Kidney (tissue), 22 donors: ENCODE measurements at places on chromosomes 7 and 10.

GRCh38 chr7:98238076-98238475 lies 14.0 kb downstream of the TECPR1 start:
- no peak for DNase-seq

DNA sequence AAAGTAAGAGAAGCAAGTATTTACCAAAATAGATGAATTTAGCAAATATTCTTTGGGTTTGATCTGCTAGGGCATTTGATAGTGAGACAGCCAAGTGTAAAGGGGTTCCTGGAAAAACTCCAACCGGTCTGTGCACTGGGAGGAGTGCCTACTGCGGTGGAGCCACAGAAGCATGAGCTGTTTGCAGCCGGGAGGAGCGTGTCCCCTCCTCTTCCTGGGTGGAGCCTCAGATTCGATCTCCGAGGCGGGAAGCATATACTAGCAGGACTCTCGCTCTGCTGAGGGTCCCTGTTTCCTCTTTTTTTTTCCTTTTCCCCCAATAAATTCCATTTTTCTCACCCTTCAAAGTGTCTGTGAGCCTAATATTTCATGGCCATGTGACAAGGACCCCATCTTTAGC lies 45.1 kb upstream of the MET start:
- DNase-seq: no peak

DNA sequence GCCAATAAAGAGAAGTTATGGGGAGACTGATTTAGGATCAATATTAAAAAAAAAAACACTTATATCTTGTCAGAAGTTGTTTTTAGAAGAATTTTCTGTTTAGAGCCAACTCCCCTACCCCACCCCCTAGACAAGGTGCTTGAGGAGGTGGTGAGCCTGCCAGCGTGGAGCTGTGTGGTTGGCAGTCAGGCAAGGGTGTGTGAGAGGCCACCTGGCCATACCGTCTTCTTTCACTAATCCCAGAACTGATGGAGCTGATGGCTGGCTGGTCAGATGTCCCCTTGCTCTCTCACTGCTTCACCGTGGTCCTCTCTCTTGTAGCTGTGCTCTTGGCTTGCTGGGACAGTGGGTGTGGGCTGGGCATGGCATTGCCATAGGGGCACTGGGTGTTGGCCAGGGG lies 34.3 kb downstream of the NACAD start:
- DNase-seq: no peak

GRCh38 chr7:66016131-66016461 lies 34.1 kb upstream of the GUSB start:
- no peak for DNase-seq

DNA sequence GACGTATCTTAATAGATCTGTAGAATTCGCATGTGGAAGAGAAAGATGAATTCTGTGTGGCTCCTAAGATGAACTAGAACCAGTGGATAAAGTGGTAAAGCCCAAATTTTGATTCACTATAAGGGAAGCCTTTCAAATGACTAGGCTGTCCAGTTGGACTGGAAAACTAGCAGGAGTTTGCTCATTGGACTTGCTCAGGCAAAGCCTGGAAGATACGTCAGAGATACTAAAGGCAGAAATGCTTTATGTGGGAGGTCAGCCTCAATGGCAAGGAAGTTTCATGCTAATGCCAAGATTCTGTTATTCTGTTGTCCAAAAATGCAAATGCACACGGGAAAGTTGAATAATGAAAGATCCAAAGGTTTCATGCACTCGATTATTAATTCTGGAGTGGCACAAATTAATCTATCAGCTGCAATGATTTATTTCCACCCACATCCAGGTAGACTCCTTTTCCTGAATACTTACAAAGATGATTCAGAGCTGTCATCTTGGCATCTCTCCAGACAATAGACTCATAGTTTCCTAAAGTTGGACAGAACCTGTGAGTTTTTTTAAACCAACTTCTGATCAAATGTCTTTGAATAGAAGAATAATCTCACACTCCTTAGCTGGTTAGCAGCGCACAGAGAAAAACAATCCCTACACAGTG lies 20.5 kb upstream of the PPP1R3C start:
- DNase-seq: no peak

- DNase-seq: no peak
Measured at GRCh38 chr7:607938-608337, 88.3 kb upstream of the PDGFA start.

DNA sequence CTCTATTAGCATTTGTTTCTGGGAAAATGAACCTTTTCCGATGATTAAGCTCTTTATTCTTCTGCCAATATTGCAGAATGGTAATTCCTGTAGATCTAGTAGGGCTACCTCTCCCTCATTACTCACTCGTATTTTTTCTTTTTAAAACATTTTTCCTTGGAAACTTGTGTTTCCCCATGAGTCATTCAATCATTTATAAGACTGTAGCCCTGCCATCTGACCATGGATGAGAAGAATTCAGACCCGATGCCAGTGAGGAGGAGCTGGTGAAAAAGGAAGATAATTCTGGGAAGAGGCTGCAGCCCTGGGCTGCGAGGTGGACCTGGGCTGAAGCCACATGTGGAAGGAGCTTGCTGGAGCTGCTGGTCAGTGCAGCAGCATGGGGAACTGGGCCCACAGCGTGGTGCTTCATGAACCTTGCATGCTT lies 242.8 kb downstream of the KLF6 start:
- no peak for DNase-seq

DNA sequence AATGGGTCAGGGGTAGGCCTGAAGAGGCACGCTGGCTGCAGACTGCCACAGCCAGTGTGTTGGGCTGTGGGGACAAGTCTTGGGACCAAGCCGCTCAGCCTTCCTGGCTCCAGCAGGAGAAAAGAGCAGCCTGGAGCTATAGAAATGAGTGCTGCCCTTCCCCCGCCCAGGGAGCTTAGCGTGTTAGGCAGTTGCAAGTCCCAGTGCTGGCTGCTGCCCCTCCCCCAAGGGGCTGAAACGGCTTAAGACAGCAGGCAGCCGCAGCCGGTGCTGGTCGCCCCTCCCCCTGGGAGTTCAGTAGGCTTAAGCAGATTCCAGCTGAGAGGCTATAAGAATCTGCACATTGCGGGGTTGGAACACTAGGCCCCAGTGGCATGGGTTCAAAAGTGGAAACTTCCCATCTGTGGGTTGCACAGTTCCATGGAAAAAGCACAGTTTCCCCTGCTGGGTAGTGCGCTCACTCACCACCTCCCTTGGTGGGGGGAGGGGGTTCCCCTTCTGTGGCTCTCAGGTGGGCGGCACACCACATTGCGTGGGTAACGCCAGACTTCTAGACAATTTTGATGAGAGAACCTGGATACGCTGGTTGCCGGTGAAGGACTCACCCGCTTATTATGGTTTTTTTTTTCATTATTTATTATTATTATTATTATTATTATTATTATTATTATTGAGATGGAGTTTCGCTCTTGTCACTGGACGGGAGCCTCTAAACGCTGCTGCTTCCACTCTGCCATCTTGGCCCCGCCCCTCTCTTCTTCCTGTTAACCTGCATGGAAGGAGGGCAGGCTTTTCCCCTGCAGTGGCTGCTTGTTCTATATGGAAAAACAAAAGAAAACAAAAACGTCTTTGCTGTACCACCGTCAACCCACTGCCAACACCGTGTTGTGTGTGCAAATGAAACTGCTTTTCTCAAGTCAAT lies 151.1 kb downstream of the CXCL12 start:
- peak; percentile 94 for DNase-seq

GRCh38 chr10:70491614-70492013 lies 13.0 kb downstream of the PALD1 start:
- no peak for DNase-seq

- no peak for DNase-seq
Measured at GRCh38 chr7:127900141-127900540, 131.1 kb downstream of the LRRC4 start.

- DNase-seq: no peak
Measured at GRCh38 chr10:44309939-44310761, 74.7 kb downstream of the CXCL12 start.

GRCh38 chr10:127069436-127069835 lies 127.0 kb downstream of the INSYN2A start:
- DNase-seq: no peak

DNA sequence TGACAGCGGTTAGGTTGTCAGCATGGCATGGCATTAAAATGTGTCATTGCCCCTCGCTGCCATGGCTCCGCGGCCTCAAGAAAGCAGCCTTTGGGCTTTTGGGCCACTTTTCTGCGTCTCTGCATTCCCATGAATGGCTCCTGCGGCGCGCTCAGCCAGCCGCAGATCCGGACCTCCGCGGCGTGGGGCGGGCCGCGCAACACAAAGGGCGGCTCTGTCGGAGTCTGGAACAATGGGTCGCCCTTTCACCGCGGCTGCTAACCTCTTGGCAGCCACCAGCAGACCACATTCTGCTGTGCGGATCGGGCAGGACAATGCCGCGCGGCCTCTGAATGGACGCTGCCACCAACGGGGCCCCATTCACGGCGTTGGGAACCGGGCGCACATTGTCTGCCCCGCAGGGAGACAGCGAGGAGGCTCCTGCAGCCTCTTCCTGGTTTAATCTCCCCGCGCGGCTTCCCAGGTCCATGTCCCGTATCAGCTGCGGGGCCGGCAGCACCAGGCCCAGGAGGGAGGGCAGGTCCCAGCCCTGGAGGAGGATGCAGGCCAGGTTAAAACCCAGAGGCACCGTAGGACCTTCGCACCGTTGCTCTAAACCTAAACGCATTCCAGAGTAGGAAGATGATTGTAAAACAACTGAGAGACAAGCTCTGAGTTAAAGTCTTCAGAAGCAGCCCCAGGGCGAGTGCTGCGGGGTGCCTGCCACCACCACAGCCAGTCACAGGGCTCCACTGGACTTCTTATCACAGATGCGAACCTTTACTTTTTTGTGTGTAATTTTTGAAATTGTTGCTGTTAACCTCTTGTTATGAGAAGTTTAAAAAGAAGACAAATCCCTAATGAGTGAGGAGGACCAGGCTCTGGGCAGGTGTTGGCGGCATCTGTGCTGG lies 71.6 kb downstream of the NKX6-2 start:
- DNase-seq: peak; percentile 73

GRCh38 chr10:50422259-50422658 lies 170.9 kb upstream of the ASAH2 start:
- no peak for DNase-seq

- DNase-seq: no peak
Measured at GRCh38 chr10:83816942-83817341, 322.4 kb upstream of the GHITM start.

- DNase-seq: peak; percentile 95
Measured at GRCh38 chr10:59906417-59907202, at the start of gene CCDC6. Gene CCDC6, minus strand, starts transcription at chr10:59906556. Its CDS starts 132 bp downstream, at chr10:59906424.

DNA sequence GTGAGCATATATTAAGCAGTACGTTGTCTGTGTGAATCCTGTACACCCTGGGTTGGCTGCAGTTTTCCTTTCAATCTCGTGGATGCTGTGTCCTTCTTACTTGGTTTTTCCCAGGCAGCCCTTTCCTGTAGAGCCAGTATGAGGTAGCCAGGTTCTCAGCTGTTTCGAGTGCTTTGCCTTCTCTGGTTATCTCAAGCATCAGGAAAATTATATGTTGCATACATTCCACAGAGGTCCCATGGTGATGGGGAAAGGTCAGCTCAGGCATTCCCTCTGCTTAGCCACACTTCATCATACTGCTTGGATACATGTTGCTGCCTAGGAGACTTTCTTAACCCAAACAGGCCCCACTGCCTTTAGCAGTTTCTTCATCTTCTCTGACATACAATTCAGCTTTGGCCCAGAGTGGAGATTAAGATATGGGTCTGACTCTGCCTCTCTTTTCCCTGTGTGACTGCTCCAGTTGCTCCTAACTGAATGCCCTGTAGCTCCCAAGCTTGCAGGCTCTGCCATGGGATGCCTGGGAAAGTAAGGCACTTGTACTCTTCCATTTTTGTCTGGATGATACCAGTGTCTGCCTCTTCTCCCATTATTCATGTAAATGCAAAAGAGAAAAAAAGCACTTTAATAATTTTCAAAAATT lies 11.3 kb downstream of the GNAI1 start:
- no peak for DNase-seq

DNA sequence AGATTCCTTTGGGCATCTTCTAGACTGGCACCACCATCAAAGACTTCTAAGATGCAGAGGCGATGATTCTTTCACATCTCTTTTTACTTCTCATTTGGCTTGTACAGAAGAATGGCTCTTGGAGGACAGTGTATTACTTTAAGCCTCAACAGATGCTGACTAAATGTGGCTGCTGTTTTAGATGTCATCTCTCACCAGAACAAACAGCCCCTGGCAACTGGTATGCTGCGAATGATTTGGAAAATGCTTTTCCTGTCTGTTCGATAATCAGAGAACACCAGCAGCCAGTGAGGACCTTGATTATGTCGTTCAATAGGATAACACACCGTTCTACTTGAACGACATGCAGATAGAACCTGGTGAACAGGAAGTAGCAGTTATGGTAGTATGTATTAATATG lies 131.8 kb downstream of the RNF216 start:
- no peak for DNase-seq

DNA sequence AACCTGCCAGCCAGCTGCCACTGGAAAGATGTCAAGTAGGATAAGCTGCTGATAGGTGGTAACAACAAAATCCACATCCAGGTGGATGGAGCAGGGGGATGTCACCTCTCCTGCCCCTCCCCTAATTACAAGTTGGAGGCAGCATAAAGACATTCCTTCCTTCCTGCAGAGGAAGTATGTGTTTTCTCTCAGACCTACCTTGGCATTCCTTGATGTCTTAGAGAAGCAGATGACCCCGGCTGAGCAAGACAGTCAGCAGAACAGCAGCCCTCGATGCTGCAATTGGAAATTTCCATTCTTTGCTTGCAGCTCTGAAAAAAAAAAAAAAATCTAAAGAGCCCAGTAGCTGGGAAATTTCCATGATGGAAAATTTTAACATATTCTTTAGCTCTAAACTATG lies 137.5 kb upstream of the MKLN1 start:
- no peak for DNase-seq

GRCh38 chr10:61987951-61988379 lies 86.5 kb downstream of the ARID5B start:
- DNase-seq: no peak
